Effector memory CD8-positive, alpha-beta T cell (primary cell): ENCODE measurements at places on chromosomes 6 and 20.

GRCh38 chr6:149389509-149390297 lies 10.4 kb upstream of the SUMO4 start:
- DNase-seq = no peak

- DNase-seq = no peak
These were observed 479.0 kb upstream of the CITED2 start for GRCh38 chr6:139853302-139853992.

DNA sequence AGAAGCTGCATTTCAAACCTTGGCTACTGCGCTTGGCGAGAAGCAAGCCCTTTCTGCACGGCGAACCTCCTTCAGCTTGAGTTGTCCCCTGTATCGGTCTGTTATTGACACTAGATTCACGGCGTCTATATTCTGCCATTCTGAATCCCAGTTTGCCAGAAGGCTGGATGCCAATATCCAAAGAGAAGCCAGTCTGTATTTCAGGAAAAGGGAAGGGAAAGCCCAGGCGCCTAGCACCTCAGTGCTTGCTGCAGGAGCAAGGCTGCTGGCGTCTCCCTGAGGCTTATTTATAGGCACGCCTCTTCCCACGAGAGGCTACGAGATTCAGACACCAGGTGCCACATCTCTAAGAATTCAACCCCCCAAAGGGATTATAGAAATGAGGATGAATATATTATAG lies 89.6 kb upstream of the CDH4 start:
- no peak for DNase-seq

GRCh38 chr6:56687551-56687950 lies 44.9 kb upstream of the DST start:
- no peak for DNase-seq

DNA sequence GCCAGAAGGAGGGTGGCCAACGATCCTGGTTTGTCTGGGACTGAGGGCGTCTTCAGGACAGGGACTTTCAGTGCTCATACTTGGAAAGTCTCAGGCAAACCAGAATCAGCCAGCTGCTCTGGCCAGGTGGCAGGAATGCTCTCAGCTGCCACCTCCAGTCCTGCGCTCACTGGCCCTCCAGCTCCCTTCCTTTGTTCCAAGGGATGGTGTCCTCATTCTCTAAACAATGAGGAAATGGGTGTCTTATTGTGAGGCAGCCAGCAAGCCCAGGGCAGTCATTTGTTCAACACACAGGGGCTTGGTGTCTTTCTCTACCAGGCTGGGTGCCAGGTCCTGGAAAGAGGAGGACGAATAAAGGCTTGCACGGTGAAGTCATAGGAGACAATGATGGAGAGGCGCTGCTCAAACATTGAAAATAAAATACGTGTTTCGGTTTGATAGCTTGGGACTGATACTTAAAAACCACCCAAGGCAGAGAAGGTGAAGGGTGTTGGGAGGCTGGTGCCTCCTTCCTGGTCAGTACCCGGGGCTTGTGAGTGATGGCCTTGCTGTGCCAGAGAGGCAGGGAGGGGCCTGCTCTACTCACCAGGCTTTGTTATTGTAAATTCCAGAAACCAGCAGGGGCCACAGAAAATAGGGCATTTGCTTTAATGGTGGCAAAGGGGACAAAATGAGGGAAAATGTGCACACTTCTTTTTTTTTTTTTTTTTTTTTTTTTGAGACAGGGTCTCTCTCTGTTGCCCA lies 11.3 kb upstream of the TMEM181 start:
- DNase-seq = no peak

GRCh38 chr20:62233684-62234083 lies 4.6 kb upstream of the OSBPL2 start:
- DNase-seq = no peak

GRCh38 chr20:9663423-9663822 lies 149.0 kb downstream of the LAMP5 start:
- no peak for DNase-seq

- no peak for DNase-seq
These were observed 281.5 kb upstream of the CDH4 start for GRCh38 chr20:60970601-60971000.

DNA sequence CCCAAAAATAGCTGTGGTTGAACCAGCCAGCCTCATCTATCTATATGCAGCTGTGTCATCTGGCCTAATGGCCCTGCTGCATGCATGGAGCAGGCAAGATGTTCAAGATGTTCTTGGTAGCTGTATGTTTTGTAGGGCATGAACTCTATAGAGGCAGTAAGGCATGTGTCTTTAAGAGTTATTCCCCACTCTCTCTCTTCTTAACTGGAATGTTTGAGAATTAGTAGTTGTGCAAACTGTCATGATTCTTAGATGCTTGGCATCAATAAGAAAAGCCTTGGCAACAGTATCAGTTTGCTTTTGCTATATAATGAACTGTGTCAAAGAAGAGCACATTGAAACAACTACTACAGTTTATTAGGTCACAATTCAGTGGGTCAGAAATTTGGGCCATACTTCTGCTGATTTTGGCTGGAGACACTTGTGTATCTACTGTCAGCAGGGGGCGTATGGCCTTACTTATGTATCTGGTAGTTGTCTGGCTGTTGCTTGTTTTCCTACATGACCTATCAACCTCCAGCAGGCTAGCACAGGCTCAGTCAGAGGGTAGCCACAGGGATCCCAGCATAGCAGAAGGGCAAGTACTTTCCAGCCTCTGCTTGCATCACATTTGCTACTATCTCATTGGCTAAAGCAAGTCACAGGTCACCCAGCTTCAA lies 56.1 kb upstream of the LAMP5 start:
- DNase-seq = no peak

GRCh38 chr6:4884646-4885340 lies 108.6 kb downstream of the CDYL start:
- DNase-seq = no peak

GRCh38 chr6:75402296-75402695 lies 91.3 kb downstream of the FILIP1 start:
- no peak for DNase-seq

DNA sequence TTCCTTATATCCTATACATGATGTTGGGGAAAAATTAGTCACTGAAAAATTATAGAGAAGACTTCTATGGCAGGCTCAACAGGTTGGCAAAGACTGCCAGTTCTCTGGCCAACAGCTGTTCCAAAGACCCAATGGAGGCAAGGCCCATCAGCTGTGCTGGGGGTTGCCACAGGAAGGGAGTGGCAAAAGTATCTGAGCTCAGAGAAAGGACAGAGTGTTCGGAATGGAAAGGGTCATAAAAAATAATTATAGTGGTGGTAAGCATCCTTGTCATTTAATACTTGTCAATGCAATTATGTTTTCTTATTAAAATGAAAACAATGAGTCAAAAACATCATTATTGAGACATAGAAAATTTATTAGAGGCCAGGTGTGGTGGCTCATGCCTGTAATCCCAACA lies 36.1 kb downstream of the FASTKD5 start:
- no peak for DNase-seq

GRCh38 chr6:154139892-154140291 lies 100.9 kb downstream of the OPRM1 start:
- no peak for DNase-seq

- no peak for DNase-seq
These were observed 193.0 kb downstream of the ZFAND3 start for GRCh38 chr6:38012573-38012972.

DNA sequence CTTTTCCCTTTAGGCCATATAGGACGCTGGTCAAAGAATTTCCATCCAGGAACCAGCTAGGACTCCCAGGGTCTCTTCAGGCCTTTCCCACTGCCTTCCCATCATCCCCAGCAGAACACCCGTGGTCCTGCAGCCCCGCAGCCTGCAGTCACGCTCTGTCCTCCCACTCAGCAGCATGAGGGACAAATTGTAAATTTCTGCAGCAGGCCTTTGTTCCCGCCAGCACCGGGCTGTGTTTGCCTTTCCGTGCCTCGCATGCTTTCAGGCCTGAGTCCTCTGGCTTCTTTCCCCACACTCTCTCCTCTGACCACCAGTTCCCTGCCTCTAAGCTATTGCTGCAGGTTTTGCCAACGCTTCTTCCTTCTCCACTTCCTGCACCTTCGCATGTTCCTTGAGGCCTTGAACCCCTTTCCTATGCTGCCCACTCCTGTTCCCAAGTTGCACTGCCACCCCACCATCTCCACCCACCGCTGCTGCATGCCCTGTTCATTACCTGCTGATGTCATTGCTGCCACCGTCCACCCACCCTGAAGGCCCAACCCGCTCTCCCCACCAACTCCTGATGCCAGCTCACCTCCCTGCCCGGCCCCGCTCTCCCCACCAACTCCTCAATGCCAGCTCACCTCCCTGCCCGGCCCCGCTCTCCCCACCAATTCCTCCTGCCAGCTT lies 49.8 kb downstream of the RNASET2 start:
- no peak for DNase-seq

DNA sequence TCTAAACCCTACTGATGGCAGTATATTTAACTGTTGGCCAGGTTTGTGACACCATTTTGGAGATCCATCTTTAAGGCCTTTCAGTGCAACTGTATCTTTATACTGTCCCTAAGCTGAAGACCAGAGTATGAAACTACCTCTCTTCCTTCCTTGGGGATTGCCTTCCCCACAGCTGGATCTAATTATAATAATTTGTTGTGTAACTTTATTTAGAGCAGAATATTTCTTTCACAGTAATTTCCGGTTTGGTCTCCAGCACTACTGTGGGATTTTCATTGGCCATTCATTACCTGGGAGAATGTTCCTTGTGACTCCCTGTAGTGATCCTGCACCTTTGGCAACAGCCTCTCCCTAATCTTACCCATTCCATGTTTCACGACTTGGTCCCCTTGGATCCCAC lies 75.2 kb downstream of the AKAP7 start:
- DNase-seq = no peak

- DNase-seq = no peak
These were observed 359.2 kb downstream of the GJA1 start for GRCh38 chr6:121794630-121795029.

DNA sequence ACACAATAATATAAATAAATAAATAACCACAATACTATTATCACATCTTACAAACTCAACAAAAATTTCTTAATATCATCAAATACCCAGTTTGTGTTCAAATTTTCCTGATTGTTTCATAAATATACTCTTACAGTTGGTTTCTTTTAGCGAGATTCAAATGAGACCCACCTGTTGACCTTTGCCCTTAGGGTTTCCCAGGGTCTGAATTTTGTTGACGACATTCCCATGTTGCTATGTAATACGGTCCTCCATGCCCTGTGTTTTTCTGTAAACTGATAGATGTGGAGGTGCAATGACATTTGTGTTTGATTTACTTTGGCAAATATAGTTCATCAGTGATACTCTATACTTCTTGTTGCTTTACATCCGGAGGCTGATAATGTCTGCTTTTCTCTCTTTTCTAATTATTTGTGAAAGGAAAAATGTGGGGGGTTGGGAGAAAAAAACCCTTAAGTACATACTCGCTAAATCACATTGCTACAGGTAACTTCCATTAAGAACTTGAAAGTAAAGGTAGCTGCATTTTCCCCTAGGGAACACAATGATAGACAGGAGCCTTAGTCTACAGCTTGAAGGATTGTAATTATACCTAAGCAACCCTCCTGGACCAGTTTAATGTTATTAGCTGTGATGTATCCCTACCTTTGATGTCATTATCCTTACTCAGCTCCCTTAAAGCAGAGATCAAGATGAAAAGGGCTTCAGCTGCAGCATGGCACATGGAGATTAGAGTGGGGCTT lies 6.6 kb downstream of the MOG start:
- no peak for DNase-seq

GRCh38 chr6:48101290-48101689 lies 9.7 kb downstream of the PTCHD4 start:
- DNase-seq = no peak

DNA sequence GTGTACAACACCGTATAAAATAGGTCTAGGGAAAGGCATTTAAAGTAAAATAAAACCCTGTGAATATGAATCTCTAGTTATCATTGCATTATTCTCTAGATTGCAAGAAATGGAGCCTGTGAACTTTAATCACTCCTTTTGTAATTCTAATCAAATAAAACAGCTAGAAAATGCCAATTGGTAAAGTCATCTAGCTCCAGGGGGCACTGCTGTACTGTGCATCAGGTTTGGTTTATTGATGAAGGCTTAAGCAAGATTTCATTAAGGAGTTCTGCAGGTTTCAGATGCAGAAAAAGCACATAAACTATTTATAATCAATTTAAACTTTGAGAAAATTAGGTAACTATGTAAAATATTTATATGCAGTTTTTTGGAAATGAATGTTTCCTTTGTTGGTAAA lies 645.0 kb downstream of the PHF3 start:
- no peak for DNase-seq

DNA sequence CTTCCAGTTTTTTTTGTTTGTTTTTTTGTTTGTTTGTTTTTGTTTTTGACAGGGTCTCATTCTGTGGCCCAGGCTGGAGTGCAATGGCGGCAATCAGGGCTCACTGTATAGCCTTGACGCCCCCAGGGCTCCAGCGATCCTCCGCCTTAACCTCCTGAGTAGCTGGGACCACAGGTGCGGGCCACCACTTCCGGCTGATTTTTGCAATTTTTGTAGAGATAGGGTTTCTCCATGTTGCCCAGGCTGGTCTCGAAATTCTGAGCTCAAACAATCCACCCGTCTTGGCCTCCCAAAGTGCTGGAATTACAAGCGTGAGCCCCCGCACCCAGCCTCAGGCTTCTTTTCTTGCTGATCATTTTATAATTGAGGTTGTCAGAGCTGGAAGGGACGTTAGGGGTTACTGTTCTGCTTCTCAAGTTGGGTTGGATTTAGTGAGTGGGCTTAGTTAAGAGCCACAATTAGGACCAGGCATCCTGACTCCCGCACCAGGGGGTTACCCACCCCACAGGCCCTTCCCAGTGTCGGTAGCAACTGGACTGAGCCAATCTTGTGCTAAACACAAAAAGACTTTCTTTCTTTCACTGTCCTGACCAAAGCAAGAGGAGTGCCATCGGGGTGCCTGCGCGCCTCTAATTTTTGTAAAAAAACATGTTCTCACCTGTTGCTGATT lies 13.1 kb upstream of the ZSCAN9 start:
- no peak for DNase-seq

GRCh38 chr6:51865176-51865575 lies 222.2 kb downstream of the PKHD1 start:
- no peak for DNase-seq

DNA sequence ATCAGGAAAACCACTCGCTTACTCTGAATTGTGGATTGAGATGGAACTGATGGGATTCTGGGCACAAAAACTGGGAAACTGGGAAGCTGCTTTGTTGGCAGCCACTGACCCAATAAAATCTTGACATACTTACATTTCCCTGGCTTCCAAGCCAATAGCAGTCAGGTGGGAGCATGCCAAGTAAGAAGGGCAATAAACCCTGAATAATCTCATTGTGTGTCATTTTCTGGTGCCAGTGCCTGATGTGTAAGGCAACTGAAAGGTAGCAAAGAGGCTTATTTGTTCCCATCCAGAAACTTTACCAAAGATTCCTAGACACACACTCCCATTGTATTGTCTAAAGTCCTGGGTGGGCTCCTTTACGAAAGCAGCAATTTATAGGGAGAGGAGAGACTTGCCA lies 93.2 kb downstream of the TBX18 start:
- no peak for DNase-seq

DNA sequence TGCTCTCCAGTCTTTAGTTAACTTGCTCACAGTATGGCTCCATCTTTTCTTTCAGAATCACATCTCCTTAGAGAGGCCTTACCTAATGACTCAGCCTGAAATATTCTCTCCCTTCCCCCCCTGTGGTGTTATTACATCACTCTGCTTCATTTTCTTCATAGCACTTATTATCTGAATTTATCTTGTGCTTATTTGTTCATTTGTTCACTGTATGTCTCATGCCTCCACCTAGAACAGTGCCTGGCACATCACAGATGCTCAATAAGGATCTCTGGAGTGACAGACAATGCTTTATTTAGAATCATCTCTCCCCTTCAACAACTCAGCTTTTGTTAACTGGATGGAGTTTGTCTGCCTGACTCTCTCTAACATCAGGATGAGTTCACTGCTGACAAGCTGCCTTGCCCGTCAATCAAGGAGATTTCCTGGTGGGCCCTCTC lies 96.6 kb upstream of the MAN1A1 start:
- DNase-seq = no peak
